ENCODE measurements at places on chromosomes 4 and X.
A peak's percentile ranks its signal among the peaks of the same experiment; 100 is the strongest.

DNA sequence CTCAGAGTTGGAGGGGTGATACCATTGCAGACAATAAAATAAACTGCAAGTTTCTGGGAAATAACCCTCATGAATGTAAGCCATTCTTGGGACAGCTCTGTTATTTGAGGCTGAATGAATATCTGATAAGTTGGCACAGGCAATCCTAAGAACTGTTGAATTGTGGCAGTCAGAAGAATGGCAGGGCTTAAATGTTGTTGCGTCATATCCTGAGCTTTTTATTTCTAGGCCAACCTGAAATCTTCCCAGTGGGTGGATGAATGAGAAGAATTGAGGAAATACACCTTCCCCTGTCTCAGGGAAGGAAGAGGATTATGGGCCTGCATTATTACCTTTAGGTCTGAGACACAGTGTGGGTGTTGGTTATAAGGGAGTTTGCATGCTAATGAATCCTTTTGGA, 64.4 kb upstream of the C4orf54 start:
- DNase-seq, result no peak

DNA sequence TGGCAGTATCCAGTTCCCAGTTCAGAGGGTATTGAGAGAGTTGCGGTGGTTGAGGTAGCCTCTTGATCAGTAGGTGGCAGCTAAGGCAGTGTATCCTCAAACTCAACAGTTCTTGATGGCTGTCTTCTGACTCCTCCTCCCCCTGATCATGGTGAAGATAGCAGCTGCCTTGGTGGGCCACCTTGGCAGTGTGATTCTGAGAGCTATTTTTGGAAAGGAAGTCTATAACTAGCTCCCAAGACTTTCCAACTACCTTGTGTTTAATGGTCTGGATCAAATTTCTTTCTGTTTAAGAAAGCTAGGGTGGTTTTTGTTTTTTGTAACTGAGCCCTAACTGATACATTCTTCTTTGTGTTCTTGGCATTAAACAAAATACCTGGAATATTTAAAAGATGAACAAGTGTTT, 10.5 kb upstream of the TBC1D19 start:
- no peak for DNase-seq

GRCh38 chr4:37721995-37722638, 35.9 kb upstream of the RELL1 start:
- no peak for DNase-seq

DNA sequence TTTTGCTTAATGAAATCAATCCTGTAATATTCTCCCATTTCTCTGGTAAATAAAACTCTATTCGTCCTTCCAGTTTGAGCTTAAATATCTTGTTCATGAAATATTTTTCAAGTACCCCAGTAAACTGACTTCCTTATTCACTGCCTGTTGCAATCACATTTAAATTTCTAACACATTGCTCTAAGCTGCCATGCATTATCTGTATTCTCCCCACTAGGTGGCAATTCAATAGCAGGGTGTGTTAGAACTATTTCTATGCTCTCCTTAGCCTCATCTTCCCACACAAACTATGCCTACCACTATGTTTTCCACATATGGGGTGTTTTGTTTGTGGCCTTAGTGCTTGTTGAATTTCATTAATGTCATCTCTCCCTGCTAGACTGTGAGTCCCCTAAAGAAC, 377.1 kb upstream of the HS3ST1 start:
- DNase-seq, result no peak

- no peak for DNase-seq
Measured at GRCh38 chr4:147052361-147052760, 106.7 kb upstream of the TTC29 start.

GRCh38 chrX:136767104-136767941, 13.4 kb downstream of the ARHGEF6 start:
- peak; percentile 31 for DNase-seq

DNA sequence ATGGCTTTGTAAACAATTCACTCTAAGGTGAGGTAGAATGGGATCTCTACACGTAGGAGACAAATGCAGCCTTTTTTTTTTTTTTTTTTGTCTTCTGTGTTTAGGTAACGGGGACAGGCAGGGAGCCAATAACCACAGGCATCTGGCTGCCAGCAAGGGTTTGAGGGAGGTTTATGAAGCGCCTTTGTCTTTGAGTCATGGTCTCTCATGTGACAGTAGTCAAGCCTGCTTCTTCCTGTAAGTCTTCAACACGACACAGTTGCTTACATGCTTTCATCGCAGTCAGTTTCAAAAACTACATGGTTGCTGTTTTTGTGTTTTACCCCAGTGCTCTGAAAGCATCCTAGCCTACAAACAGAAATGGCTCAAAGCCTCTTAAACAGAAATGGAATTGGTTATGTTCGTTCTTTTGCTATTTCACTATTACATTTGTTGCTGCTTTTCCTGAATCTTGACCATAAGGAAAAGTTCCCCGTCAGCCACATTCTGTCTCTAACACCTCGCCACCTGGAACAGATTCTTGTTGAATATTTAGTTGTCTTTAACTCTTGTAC, 127.8 kb upstream of the METTL14 start:
- no peak for DNase-seq

GRCh38 chrX:5915783-5916182, 312.9 kb downstream of the NLGN4X start:
- DNase-seq, result no peak

- no peak for DNase-seq
Measured at GRCh38 chr4:88396681-88397080, 18.0 kb downstream of the HERC6 start.

DNA sequence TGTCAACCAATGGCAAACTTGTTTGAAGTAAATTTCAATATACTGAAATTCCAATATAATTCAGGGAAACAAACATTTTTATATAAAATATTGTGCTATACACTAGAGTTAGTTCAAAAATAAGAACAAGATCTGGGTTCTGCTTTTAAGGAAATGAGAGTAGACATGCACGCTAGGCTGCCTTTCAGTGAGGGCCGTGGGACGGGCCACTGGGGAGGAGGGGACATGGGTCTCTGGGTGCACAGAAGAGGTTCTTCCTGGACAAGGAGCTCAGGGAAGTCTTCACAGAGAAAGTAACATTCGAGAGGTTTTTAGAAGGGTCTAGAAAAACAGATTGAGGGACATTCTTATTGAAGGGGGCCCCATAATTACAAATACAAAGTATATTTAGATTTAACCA, 64.4 kb downstream of the SHROOM3 start:
- DNase-seq, result no peak

DNA sequence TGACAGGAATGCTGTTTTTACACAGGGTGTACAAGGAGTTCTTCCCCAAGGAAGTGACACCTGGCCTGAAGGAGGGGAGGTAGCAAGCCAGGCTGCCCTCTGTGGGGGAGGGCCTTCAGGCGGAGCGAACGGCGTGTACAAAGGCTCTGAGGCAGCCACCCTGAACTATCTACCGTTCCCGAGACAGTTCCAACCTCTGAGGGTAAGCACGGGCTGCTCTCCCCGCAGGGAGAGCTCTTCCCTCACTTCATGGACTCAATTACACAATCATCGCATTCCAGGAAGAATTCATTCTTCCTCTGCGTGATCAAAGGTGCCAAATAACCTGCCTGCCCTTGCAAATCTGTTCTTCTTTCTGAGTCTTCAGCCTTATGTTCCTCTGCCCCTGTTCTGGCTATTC, 4.8 kb downstream of the ELK1 start:
- DNase-seq, result no peak

DNA sequence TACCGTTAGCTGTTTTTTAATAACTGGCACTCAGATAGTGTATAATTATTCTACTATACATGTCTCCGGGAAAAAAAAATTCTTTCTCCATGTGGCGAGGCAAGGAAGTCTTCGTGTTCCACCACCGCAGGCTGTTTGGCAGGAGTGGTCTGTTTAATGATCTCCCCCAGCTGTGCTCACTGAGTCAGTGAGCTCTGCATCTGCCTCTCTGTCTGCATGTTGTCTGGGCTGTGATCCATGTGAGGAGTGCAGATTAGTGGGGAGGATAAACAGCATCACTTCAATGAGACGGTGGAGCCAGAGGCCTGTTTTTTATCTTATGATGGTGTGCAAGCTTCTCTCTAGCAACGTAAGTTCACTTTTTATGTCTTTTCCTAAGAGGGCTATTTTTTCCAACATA, 69.8 kb downstream of the RPS3A start:
- DNase-seq, result no peak

GRCh38 chr4:90027565-90027964, 99.6 kb upstream of the CCSER1 start:
- DNase-seq, result no peak

GRCh38 chrX:23292354-23292987, 42.2 kb upstream of the PTCHD1 start:
- no peak for DNase-seq

- DNase-seq, result peak; percentile 10
Measured at GRCh38 chr4:15238720-15239119, 189.1 kb upstream of the C1QTNF7 start.

DNA sequence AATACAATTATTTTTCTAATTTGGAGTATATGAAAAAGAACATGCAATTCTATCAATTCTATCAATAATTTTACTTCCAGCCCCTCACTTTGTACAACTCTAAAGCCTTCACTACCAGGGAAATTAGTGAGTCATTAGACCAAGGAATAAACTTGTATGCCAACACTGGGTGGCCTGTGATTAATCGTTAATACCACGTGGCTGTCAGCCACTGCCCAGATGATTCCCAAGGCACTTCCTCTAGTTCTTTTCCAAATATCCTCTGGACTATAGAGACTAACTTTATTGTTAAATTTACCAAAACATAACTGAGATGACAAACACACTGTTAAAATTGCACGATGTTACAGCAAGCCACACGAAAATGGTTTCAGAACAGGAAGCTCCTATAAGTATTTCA, 45.7 kb downstream of the MID1 start:
- DNase-seq, result no peak

DNA sequence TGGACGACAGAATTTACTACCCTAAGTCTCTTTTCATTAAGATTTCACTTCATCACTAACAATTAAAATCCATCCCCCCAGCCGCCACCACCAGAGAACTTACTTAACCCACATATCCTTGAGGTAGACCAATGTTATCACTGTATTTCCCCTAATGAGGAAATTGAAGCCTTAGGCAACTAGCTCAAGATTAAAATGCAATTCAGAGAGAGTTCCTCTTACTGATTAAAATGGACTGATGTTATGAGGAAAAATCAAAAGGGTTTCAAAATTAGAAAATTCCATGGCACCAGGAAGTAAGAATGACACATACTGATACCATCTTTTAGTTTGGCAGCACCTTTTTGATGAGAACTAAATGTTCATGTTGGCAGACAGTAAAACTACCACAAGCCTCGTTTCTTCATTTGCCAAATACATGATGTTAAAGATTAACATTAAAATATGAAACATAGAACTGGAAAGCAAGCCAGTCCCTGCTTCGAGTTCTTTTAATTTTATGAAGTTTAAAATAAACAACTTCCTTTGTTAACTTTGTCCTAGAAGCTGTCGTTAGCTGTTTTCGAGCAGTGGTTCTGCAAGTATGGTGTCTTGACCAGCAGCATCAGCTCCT, 69.3 kb upstream of the CCDC160 start:
- no peak for DNase-seq

DNA sequence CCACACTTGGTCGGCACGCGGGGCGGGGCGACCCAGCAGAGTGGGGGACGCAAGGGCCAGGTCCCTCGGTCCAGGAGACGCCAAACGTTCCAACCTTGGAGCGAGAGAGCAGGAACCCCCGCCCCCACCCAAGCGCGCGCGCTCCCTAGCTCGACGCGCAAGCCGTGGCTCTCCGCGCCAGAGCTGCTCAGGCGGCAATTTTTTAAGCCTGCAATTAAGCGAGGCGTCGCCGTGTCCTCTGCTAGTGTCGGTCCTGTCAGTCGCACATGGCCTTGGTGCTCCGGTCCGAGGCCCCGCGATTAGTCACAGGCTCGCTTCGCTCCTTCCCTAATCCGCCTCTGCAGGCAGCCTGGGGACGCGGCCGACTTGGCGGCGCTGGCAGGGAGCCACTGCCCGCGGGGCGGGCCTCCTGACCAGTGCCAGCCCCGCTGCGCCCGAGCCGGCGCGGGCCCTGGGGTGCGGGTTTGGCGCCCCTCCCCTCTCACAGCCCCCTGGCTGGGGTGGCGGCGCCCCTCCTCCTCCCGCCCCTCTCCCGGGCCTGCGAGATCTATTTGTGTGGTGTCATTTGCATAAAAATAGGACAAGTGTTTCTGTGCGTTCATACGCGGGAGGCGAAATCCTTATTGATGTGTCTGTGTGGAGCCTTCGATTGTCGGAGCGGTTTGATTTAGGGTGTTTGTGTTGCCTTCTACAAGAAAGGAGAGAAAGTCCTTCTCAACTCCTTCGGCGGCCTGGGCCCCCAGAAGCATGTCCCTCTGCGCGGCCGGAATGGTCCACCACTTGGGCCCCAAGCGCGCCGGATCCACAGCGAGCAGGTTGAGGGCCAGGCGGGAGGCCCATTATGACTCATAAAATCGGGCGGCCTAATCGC, 9.8 kb upstream of the BCOR start:
- no peak for DNase-seq

DNA sequence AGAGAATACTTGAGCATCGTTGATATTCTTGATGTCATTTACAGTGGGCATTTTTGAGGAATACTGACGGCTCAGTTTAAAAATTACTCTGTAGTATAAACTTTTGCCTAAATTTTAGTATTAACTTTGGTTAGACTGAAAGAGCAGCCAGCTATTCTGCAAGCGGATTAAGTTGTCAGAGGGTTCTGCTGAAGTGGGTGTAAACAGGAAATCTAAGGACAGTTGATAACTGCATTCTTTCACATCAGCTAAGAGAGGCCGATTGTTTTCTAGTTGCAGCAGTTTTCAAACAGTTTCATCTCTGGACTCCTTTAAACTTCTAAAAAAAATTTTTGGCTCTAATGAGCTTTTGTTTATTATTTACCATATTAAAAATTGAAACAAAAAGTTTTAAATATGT, 149.6 kb downstream of the RAPGEF2 start:
- no peak for DNase-seq

GRCh38 chr4:86762649-86763048, 86.5 kb downstream of the SLC10A6 start:
- no peak for DNase-seq

GRCh38 chr4:124066595-124066994, 645.9 kb downstream of the ANKRD50 start:
- no peak for DNase-seq

Data from CD4-positive, alpha-beta T cell treated with Interleukin-2 at 100 ng/mL for 4 hours (primary cell).